ENCODE measurements at places on chromosomes 2 and 18.

DNA sequence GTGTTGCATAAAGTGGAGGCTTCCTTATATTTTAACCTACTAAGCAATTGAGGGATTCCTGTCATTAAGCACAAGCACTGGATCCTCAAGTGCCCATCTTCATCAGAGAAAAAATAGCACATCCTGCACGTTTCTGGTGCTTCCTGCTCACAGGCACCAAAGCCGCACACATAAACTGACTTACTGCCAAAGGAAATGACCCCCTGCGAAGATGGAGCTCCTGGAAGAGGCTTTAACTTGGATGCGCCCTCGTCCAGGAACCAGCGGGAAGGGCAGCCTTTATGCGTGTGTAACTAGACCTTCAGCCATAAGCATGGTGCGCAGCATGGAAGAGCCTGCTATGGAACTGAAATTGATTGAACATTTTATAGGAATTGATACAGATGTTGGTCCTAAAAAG is 188.7 kb downstream of the FTCDNL1 start:
- no peak for DNase-seq

- DNase-seq: no peak
Observed at GRCh38 chr18:46829947-46830346, 73.1 kb upstream of the ST8SIA5 start.

- DNase-seq: no peak
Observed at GRCh38 chr2:55932843-55933242, 9.3 kb upstream of the EFEMP1 start.

DNA sequence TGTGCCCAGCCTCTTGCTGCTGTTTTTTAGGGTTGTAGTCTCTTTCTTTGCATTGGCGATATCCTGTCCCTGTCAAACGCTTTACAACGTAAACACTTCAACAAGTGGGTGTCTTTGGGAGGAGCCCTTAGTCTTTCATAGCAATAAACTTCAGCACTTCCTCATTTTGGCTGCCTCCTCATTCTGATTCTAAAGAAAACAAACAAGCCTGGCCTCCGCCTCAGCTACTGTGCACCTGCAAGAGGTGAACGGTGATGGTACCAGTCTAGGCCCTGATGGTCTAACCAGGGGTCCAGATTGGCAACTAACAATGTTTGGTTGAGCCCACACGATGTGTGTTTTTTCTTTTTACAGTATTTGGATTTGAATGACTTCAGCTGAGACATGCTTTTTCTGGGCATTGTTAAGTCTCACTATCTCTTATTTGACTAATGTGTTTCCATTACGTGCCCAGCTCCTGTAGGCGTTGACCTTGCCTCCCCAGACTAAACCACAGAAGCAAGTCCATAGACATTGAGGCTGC is 53.2 kb upstream of the CUL3 start:
- DNase-seq: no peak

GRCh38 chr2:133240491-133241223 is 327.6 kb downstream of the NCKAP5 start:
- peak; percentile 20 for DNase-seq

DNA sequence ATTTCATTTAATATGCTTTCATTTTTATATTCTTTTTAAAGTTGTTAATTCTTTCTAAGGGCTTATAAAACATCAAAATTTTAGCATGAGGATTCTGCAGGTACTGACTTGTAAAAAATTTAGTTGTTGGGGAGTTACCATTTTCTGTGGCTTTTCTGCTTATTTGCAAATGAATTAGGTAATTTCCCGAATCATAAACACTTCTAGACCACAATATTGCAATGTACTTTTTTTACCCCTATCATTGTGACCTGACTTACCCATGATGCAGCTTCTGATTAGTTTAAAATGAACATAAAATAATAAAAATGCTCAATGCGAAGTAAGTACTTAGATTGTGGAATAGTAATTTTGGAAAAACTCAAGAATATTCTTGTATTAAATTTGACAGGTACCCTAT is 11.4 kb downstream of the ARL6IP6 start:
- DNase-seq: no peak

DNA sequence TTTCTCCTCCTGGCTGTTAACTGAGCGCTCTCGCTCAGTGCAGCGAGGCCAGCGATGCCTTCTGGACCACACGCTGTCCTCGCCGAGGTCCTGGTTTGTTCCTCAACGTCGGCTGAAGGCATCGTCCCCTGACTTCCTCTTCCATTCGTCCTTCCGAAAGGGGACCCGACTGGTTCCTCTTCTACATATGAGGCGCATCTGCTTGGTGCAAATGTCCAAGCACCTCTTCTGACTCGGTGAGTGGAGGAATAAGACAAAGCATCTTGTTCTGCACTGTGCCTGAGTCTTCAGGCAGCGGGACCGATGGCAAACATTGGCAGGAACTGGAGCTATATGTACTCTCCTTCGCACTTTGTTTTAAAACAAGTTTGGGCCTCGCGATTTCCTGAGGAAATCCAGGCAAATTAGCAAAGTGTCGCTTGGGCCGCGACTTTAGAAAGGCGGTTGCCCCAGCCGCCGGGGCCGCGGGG is 621 bp upstream of the KCNS3 start:
- DNase-seq: peak; percentile 11

- no peak for DNase-seq
Observed at GRCh38 chr2:58938988-58939387, 697.9 kb upstream of the FANCL start.

DNA sequence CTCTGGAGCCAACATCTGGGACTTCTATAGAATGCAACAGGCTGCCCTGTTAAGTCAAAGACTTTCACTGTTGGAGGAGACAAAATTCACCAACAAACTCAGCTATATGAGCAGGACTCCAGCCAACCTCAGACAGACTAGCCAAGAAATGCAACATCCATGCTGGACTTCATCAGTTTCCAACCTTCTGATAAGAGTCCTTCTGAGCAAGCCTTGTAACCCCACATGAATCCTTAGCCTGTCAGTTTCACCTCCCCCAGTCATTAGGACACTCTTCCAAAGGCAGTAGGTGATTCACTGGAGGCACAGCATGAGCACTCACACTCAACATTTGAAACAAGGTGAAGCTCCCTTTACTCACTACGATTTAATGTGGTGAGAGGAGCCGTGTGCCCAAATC is 5.8 kb downstream of the TBC1D8 start:
- no peak for DNase-seq
